ENCODE measurements at places on chromosomes 16 and 17.
A peak's percentile ranks its signal among the peaks of the same experiment; 100 is the strongest.

GRCh38 chr17:69268543-69269014 is 40.0 kb upstream of the ABCA10 start:
- no peak for DNase-seq

DNA sequence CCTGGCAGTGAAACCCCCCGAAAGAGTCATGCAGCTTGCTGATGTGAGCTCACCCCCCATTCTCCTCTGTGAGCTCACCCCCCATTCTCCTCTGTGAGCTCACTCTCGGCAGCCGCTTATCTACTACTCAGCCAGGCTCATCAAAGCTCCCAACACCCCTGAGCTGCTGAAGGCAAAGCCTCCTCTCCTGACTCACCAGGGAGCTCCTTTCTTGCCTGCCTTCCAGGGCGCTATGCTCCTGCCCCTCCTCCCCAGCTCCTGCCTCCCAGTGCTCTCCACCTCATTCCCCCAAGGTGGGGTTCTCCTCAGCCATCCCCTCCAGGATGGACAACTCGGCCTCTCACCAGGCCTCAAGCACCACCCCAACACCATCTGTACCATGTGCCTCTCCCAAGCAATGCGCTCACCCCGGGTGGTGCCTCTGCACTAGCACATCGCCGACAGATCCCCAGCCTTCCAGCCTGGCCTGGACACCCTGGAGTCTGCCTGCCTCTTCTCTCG is 27.7 kb upstream of the FAAP100 start:
- no peak for DNase-seq

GRCh38 chr16:25052530-25052929 is 37.4 kb upstream of the ARHGAP17 start:
- DNase-seq = no peak

DNA sequence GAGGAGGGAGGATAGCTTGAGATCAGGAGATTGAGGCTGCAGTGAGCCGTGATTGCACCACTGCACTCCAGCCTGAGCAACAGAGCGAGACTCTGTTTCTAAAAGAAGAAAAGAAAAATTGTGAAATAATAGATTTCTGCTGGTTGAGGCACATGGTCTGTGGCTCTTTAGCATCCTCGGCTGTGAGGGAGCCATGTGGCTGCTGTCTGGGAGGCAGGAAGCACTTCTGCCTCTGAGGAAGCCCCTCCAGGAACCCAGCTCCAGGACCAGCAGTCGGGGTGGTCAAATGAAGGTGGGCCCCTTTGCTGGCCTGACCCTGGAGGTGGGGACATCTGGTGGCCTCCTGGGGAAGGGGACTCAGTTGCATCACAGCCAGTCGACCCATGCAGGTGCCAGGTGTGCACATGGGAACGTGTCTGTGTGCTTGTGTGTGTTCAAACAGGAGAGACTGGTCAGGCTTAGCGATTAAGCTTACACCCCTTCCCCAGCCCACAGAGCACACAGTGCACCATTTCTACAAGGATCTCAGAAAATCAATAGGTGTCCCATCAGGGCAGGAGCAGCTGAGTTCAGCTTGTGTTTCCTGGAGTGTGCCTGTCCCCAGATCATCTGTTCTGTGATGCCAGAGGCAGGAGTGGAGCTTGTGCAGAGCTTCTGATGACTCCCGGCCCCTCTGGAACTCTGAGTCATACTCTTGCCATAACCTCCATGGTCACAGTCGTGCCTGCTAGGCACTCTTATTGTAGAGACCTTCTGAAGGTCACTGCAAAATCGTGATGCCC is 24.3 kb upstream of the MGAT5B start:
- no peak for DNase-seq

- DNase-seq = no peak
Observed at GRCh38 chr17:16442141-16442540, 26.8 kb downstream of the TRPV2 start.

DNA sequence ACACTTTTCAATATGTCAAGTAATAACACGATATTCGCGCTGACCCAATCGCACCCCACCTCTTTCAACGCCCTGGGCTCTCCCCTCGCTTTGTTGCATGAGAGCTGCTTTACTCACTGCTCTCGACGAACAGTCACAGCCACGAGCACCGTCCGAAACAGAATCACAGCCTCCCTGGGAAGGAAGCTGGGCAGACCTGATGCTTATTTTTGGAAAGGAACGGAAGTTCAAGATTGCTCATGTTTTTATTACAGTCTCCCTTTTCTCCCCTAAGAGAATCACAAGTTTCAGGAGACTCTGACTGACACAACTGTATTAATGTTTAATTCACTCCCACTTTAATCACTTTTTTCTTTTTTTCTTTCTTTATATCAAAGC is 67.8 kb downstream of the ANKRD11 start:
- no peak for DNase-seq

GRCh38 chr16:11396241-11397048 is 51.2 kb downstream of the RMI2 start:
- peak; percentile 52 for DNase-seq

DNA sequence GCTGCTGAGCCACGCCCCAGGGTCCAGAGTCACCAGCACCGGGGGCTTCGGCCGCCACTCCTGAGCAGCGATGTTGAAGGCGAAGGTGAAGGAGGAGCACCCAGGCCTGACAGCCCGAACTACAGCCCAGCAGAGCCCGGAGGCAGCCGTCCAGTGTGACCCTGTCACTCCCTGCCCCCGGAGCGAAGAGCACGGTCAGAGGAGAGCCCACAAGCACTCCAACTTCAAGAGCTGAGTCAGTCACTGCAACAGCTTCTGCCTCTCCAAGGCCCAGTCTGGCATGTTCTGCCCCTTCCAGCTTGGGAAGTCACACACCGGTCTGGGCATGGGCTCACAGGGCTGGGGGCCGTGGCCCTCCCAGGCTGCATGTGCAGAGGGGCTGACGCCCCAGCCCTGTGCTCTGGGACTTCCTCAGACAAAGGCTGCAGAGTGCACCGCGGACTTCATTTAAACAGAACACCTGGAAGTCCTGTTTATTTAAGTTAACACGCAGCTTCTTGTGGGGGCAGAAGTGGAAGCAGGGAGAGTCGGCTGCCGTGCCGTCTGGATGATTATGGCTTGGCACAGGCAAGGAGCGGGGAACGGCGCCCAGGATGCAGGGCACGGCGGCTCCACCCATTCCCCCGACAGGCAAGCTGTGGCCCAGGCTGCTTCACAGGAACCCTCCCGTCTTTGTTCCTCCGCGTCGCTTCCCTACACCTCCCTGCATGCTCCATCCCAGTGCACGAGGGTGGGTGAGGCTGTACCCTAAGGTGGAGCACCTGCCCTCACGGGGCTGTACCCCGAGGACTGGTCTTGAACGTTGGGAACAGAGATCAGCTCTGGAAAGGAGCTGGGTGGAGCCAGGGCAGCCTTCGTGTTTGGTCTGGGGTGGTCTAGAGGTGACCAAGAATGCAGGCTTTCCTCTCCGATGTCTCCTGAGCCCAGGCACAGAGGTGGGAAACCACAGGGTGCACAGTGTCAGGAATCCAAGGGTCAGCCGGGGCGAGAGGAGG is 68.9 kb upstream of the METRNL start:
- no peak for DNase-seq

DNA sequence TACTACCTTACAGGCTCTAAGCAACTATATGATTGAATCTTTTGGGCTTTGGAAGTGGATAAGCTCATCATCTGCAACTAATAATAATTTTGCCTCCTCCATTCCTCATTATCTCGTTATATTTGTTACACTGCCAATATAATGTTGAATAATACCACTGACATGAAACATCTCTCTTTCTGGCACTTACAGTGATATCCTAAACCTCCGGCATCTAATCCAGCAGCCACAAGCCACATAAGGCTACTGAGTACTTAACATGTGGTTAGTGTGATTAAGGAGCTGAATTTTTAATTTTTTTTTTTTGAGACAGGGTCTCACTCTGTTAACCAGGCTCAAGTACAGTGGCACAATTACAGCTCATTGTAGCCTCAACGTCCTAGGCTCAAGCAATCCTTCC is 9.6 kb downstream of the CDC42EP4 start:
- DNase-seq = no peak

DNA sequence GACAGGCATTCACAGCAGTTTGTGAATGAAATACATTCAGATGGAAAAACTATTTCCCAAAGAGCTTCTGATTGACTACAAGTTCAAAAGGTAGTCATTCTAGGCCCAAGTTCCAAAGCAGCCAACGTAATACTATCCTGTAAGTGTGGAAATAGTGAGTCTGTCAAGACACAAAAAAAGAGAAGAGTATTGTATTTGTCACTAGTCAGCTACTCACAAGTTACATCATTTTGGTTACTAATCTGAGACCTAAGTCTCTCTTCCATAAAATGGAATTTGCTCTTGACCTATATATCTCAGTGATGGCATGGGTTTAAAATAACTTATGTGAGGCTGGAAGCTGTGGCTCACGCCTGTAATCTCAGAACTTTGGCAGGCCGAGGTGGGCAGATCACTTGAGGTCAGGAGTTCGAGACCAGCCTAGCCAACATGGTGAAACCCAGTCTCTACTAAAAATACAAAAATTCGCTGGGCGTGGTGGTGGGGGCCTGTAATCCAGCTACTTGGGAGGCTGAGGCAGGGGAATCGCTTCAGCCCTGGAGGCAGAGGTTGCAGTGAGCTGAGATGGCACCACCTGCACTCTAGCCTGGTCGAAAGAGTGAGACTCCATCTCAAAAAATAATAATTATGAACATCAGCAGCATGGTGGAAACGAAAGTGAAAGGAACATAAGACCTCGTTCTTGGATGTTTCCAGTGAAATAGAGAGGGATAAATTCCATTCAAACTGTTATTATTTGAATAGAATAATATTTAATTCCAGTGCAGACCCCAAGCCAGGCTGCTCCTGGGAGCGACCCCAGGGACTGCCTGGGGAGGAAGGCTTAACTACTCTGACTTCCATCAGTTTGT is 2.9 kb downstream of the CMC2 start:
- no peak for DNase-seq

DNA sequence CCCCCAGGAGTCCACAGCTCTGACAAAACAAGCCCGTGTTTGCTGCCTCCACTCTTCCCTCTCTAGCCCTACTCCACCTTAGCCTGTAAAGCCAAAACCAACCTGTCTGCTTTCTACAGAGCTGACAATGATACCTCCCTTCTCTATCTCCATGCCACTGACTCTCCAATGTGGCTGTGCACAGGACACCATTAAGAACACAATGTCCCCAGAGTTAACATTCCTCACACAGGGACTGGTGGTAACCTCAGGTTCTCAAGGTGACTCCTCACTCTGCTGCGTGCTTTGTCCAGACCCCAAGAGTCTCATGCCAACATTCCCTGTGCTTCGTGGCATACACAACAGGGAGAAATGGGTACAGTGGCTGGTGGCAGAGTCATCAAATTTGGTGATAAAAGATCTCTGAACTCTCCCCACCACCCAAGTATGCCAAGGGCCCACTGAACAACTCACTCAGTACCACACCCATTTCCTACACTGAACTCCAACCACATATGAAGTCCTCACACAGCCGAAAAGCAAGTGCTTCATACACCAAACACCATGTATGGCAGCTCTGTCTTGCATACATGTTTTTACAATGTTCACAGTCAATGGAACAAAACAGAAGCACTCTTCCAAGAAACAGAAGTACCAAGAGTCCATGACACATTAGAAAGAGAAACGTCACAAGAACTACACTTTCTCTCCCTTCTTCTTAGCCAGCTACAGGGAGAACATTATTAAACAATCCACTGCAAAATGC is 21.1 kb downstream of the CSNK2A2 start:
- DNase-seq = no peak

DNA sequence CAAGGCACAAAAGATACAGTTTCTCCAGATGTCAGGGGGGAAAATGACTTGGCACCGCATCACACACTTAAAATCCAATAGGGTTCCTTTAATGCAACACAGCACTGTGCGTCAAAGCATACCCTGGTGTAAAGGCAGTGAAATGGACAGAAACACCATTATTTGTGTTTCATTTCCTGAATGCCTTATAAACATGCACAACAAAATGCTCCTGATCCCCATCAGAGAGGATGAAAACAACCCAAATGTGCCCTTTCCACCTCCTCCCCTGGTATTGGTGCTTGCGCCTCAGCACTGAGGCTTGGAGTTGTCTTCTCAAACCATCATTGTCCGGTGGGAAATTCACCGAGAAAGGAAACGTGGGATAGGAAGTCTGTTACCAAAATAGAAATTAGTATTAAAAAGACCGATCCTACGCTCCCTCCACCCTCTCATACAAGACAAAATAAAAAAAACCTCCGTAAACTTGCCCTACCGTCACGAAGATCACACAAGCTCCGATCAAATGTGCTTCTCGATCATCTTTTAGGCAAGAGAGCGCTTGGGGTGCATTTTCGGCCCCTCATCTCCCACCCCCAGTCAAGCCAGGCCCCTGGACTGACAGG is 722 bp downstream of the CDC27 start:
- DNase-seq = no peak

- no peak for DNase-seq
Observed at GRCh38 chr16:30541502-30542329, 7.1 kb upstream of the ZNF747 start.

DNA sequence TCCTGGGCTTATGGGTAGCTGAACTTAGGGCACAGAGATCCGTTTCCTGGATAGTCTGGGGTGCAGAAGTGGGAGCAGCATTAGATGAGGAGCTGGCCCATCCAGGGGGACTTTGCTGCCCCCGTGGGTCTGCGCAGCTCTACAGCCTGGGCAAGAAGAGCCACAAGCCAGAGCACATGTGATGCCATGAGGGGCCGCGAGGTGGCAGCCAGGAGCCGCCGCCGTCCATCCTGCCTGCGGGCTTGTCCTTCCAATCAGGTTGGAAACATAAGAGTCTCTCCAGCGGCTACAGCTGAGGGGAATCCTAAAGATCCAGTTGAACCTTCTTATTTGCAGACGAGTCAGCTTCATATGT is 21.9 kb downstream of the C1QTNF1 start:
- DNase-seq = peak; percentile 6

- no peak for DNase-seq
Observed at GRCh38 chr16:71570144-71570543, 6.7 kb downstream of the TAT start.

DNA sequence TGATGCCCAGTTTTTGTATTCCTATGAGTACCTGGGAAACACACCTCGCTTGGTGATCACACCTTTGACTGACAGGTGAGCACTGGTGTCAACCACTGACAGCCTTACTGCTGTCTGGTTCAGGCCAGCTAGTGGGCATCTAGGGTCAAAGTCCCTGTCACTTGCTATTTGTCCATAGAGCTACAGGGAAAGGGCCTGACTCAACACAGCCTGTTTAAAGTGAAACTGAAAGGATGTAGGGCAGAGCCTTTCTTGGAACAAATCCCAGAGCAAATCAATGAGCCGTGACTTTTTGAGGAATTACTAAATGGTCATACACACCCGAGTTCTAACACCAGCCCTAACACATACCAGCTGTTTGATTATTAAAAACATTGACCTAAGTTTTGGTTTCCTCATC is 106.8 kb downstream of the DNAH9 start:
- no peak for DNase-seq

GRCh38 chr16:56769677-56770076 is 39.7 kb downstream of the NUP93 start:
- DNase-seq = no peak

- no peak for DNase-seq
Observed at GRCh38 chr16:87410530-87410929, 18.4 kb downstream of the MAP1LC3B start.
